ENCODE measurements at places on chromosomes 2 and 18.

DNA sequence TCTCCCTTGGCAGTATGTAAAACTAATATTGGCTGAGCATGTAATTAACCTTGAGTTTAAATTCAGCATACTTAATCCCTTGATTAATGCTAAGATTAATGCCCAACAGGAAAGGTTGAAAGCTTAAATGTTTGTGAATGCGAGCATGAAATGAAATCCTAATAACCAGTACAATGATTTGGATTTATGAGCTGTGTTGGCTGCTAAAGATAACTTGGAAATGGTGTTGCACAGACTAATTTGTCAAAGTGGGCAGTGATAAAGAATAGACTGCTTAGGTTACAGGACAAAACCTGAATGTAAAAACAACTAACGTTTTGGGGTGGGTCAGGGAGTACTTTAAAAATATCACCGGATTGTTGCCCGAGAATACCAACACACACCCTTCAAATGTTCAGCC is 70.6 kb downstream of the MGAT5 start:
- no peak for DNase-seq

- DNase-seq = no peak
These were observed 9.8 kb downstream of the MALL start for GRCh38 chr2:110105608-110106467.

- DNase-seq = no peak
These were observed 7.2 kb upstream of the GPC1 start for GRCh38 chr2:240428245-240428644.

DNA sequence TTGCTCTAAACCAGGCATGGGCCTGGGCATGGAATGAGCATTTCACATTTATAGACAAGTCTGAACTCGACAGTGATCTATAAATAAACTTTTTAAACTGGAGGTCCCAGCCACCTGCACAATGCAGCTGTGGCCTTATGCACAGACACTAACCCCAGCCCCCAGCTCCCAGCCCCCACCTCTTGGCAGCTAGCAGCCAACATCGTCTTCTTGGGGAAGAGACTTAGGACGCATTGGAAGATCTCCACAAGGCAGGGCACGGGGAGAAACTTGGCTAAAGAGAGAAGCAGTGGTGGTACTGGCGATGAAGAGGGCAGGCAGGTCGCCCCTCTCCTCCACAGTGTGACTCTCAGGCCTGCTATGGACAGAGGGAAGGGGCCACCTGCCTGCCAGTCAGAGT is 213.2 kb downstream of the ANAPC1 start:
- DNase-seq = no peak

- no peak for DNase-seq
These were observed 195.3 kb upstream of the HS6ST1 start for GRCh38 chr2:128513961-128514283.

DNA sequence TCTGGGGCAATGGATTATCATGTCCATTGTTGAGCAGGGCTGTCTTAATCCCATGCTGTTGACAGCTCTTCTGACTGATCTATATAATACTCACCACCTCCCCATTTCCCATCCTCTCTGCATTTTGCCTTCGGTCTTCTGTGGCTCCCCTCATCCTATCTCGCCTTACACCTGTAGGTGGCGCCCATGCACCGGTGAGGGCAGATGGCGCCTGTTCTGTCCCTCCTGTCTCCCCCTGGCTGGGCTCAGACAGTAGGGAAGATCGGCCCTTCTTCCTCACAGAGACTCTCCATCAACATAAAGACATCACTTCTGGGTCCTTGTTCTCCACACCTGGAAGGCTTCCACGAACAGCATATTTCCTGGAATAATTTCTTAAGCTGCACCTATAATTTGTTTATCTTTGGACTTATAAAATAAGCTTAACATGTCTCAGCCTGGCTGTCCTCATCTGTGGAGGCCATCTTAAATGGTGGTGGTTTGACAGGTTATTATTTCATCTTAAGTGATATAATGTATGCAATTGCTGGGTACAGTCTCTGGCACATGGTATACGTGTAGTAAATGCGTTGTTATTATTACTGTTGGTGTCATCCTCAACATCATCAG is 10.9 kb upstream of the CDH20 start:
- DNase-seq = no peak

DNA sequence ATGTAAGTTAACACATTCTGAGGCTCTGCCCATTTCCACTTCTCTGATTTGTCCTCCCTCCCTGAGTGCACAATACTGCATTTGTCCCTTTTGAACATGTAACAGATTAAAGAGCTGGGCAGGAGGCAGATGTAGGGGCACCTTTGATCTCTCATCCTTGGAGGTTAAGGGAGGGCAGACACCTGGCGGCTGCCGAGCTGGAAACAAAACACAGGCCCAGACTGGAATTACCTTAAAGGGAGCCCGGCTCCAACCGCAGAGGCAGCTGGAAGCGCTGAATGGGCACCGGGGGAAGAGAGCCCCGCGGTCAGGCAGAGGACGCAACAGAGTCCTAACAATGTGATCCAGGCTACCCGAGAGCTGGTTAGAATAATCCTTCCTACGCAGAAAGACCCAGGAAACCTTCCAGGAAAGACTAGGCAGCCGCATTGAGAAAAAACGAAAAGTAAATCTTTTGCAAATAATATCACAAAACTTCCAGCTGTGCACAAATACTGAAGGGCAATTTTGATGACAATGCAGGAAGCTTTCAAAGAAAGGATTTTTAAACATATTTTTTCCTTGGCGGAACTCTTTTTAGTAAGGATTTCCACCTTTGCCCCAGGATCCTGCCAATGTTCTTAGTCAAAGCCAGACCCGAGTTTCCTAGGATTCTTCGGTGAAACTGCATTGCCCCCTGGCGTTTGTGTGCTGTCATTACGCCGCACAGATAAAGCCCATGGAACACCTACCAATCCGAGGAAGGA is 216.0 kb downstream of the TGIF1 start:
- peak; percentile 50 for DNase-seq

DNA sequence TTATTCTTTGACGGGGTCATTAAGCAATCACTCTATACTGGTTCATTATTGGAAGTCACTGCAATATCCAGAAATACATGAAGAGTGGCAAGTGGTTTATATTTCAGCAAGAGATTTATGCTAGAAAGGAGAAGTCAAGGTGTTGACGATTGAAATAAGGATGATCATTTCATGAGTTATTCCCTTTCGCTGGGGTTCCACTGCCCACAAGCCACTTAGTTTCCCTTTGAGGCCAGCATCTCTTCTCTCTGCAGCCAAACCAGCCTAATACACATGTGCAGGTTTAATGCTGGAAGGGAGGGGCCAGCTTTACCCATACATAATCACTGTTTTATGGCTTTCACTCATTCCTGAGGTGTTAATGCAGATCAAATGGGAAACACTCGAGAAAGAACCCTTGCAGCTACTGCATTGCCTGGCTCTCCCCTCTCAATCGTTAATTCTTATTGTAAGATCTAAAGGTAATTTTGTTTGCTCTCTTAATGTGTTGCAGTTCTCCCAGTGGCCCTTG is 108.4 kb downstream of the MEIS1 start:
- no peak for DNase-seq

GRCh38 chr18:37778417-37779165 is 213.0 kb upstream of the CELF4 start:
- DNase-seq = no peak

- no peak for DNase-seq
These were observed 144.5 kb downstream of the BCL11A start for GRCh38 chr2:60408811-60409530.

DNA sequence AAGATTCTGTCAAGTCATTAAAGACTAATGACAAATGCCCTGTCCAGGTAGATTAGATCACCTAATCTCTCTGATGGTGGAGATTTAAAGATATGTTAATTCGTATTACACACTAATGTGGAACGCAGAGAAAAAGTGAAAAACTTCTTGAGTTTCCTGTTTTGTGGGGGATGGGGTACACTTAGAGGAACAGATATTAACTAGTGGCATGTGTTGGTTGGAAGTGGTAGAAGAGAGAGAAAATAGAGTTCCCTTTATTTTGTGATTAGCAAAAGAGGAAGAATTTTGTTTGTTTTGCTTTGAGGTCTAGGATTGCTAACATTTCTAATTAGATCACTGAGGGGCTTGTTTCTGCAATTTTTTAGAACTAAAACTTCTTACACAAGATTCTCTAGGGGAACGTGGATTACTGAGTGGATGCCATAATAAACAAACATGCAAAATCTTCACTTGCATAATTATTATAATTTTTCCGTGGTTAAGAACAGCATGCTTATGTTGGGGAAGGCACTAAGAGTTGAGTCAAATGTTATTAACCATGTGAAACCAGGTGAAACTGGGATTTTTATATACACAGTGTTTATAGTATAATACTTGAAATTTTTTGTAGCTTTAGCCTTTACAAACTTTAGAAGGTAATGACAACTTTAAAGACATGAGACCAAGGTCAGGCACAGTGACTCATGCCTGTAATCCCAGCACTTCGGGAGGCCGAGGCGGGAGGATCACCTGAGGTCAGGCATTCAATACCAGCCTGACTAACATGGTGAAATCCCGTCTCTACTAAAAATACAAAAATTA is 97.4 kb upstream of the STK17B start:
- DNase-seq = no peak

DNA sequence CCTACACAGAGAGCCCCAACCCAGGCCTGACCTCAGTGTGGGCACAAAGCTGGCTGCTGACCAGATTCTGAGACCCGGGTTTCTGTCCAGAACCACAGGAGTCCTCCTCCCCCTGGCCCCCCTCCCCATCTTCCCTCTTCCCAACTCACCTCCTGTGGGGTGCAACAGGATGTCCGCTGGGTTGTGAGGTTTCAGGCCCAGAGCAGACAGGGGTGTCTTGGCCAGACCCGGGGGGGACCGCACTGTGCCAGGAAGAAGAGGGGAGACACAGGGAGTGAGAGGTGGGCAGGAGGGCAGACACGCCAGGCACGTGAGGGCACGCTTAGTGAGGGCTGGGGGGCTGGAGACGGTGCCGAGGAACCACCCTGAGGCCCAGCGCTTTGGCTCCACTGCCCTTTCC is 171.5 kb downstream of the TNS1 start:
- DNase-seq = no peak

DNA sequence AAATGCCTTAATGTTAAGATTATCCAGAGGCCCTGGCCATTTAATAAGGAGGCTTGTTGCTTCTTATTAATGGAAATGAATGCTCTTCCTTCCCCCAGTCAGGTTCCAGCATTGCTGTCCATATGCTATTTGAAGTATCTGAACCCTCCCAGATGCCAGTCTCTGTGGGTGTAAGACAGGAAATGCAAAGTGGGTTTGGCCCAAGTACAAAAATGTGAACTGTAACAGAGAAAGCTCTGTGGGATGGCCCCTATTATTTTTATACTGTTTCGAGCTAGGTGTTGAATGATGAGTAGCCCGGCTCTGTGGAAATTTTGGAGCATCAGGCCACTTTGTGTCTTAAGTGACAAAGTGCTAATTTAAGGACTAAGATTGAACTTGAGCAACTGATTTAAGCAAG is 141.0 kb downstream of the UXS1 start:
- no peak for DNase-seq

- no peak for DNase-seq
These were observed 78.9 kb downstream of the SRBD1 start for GRCh38 chr2:45532181-45532580.

GRCh38 chr2:182836451-182836850 is 30.0 kb downstream of the FRZB start:
- no peak for DNase-seq

- no peak for DNase-seq
These were observed 3.7 kb upstream of the EVX2 start for GRCh38 chr2:176087330-176088047.

DNA sequence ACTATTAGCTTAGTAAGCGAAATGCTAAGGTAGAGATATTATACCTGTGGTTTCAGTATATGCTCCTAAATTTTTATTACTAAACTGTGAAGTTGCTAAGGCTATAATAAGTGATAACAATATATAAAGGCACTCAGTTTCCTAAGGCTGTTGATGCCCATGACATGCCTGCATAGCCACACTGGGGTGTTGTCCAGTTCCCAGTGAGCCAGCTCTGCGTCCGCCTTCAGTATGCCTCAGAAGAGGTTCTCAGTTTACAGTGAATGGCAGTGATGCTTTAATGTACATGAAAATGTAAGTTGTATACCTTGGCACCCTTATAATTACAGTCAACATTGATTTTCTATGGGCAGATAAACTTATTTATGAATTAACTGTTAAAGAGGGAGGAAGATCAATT is 7.2 kb downstream of the FHOD3 start:
- DNase-seq = no peak

DNA sequence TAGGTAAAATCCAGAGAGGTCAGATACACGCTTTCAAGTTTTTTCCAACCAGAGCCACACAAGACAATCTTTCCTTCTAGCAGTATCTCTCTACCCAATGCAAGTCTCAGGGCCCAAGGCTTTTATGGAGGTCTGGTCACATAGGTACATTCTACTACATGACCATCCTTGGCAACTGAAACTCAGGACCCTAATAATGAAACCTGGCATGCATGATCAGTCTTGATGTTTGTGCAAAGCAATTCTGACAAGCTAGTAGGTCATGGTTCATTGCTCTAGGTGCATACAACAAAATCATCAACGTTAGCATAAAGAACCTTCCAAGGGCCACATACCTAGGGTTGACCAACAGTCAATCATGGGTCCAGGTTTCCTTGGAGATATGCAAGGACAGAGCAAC is 33.2 kb upstream of the CCDC88A start:
- DNase-seq = no peak

- DNase-seq = no peak
These were observed 494.1 kb upstream of the SLC39A10 start for GRCh38 chr2:195162918-195163317.

DNA sequence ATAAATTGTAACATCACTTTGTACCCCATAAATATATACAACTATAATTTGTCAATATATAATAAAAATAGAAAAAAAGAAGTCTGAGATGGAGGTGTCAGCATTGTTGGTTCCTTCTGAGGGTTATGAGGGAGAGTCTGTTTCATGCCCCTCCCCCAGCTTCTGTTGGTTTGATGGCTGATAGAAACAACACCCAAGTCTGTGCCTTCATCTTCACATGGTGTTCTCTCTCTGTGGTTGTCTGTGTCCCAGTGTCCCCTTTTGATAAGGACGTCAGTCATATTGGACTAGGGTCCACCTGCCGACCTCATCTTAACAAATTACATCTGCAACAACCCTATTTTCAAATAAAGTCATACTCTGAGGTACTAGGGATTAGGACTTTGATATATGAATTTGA is 20.3 kb upstream of the EHBP1 start:
- DNase-seq = no peak

DNA sequence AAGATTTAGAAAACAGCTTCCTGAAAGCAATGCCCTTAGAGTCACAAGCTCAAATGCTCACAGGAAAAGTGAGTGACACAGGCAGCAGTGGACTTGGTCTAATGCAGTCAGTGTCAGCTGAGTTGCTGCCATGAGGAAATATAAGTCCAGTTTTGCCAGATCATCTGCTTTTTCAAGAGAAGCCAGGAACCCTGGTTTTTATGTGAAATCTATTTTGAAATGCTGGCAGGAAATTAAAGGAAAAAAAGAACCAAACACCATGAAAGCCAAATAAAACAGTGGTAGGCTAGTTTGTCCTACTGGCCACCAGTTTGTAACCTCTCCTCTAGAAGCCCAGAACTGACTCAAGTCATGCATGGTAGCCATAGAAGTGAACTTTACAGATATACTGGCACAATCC is 109.2 kb downstream of the THADA start:
- DNase-seq = no peak
